ENCODE measurements at places on chromosomes 7 and 10.

DNA sequence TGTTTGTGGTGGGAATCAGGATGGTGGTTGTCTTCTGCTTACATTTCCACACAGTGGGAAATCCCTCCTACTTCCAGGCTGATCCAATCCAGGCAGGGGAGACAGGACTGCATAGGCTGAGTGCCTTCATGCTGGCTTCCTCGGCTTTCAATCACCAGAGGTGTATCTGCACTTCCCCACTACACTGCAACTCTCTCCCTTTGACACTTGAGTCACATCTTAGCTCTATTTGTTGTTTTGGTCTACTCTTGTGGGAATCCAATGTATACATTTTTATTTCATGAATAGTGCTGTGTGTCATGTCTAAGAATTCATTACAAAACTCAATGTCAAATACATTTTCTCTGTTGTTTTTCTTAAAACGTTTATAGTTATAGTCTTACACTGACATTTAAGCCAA is 735.6 kb downstream of the XPNPEP1 start:
- DNase-seq = no peak

- DNase-seq = no peak
Measured at GRCh38 chr10:72472306-72472705, 117.6 kb upstream of the DNAJB12 start.

DNA sequence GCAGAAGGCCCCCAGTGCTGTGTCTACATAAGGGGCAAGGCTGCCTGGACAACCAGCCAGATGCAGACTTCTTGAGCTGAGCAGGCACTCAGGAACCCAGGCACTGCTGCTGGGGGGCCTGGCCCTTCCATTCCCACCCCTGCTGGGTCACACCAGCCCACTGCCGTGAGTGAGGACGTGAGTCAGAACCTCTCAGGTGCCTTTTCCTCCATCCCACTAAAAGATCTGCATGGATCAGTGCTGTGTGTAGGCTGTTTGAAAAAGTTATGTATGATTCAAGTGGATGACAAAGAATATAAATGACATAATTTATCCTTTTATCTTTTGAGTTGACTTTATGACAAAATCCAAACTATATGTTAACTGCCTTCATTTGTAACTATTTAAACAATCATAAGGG is 499.3 kb downstream of the INHBA start:
- DNase-seq = no peak

GRCh38 chr10:7305053-7305452 is 105.8 kb downstream of the SFMBT2 start:
- DNase-seq = no peak

Measured in large intestine (tissue), 12 donors.